ENCODE measurements at places on chromosomes 12 and 14.

DNA sequence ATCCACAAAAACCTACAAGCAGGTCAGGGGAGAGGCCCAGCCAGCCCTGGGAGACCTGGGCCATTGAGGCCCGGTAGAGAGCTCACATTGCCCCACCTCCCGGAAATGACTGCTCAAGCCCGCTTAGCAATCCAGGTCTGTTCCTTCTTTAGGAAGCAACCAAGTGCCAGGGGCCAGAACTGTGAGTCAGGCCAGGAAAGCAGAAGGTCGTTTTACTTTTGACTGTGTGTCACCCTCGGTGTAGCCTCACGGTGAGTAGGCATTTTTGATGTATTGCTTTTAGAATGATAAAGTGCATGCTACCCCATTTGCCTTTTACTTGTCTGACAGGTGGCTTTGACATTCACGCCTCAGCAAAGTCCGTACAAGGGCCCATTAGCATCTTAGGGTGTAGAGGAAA lies 25.4 kb upstream of the PWP1 start:
- DNase-seq, result no peak

DNA sequence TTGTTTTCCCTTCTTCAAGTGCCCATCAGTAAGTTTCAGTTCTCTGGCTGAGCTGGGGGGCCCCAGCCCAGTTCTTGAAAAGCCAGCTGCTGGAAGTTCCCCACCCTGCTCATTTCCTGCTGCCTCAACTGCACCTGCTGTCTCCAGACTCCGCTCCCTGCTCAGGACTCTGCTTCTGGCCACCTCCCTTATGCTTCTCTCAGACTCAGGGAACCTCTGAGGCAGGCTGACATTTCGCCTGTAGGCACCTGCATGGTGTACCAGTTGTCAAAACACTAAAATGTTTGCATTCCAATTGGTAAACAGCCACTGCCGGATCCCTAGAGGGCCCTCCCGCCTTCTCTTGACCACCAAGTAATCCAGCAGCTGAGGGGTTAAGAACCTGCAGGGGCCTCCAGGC lies 136.5 kb upstream of the VRK1 start:
- no peak for DNase-seq

- DNase-seq, result no peak
Measured at GRCh38 chr12:117144599-117144998, 45.4 kb upstream of the TESC start.

- DNase-seq, result peak; percentile 45
Measured at GRCh38 chr14:68910540-68910939, 68.6 kb downstream of the ACTN1 start.

- DNase-seq, result peak; percentile 38
Measured at GRCh38 chr14:93332397-93332852, 411 bp downstream of the BTBD7 start.

GRCh38 chr14:54502602-54503001 lies 7.1 kb upstream of the CGRRF1 start:
- no peak for DNase-seq

GRCh38 chr14:33040372-33041140 lies 101.9 kb downstream of the NPAS3 start:
- DNase-seq, result no peak

DNA sequence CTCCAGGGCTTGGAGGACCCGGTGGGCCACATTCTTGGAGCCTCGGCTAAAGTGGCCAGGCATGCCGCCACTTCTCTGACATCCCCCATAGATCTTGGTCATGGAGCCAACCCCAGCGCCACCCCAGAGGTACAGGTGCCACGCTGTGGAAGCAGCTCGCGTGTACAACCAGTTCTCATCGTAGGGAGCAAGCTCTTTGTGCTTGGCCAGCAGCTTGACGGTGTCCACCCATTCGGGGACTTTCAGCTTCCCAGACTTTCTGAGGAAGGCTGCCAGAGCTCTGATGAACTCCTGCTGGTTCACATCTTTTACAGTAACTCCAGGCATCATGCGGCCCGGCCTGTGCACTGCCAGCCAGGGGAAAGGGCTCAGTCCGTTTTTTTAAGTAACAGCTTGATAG lies 29.3 kb upstream of the EAPP start:
- no peak for DNase-seq

DNA sequence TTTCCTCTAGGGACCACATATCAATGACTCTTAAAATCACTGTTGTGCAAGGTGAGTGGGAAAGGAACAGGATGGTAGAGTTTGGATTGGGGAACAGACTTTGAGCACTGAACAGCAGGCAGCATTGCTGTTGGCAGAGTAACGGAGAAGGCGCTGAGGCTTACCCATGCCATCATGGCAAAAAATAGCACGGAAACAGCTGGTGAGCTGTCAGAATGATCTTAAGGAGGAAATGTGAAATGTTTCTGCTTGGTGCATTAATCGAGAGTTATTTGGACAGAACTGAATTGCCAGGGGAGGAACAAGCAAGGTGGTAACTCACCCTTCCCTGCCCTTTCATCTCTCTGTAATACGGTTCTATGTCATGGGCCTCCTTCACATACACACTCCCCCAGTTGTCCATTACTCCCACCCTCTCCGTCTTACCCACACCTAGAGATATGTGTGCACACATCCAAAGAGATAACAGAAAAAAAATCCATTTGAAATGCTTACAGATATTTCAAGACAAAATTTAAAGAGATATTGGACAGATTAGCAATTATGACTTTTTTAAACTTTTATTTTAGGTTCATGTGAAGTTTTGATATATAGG lies 572.5 kb downstream of the DIO2 start:
- no peak for DNase-seq

- DNase-seq, result no peak
Measured at GRCh38 chr12:106006940-106007339, 131.8 kb downstream of the NUAK1 start.

DNA sequence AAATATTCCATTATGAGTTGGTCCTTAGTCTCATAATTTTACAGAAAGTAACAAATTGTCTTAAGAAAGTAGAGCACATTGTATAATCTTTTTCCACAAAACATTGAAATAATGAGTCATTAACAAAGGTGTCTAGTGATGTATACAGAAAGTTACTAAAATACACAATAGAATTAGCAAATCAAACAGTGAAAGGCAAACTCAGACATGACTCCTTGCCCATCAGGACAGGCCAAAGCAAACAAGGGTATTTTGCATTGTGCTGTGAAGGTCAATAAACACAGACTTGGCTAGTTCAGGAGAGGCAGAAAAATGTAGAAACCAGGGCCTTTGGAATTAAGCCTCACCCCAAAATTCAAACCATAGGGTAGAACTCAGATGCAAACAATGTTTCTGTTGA lies 37.3 kb downstream of the SIX4 start:
- DNase-seq, result no peak
